ENCODE measurements at places on chromosomes 1 and 21.

GRCh38 chr1:31180338-31180737, 59.3 kb downstream of the NKAIN1 start:
- no peak for DNase-seq

- no peak for DNase-seq
Measured at GRCh38 chr1:19926296-19927129, 3.1 kb upstream of the PLA2G2E start.

DNA sequence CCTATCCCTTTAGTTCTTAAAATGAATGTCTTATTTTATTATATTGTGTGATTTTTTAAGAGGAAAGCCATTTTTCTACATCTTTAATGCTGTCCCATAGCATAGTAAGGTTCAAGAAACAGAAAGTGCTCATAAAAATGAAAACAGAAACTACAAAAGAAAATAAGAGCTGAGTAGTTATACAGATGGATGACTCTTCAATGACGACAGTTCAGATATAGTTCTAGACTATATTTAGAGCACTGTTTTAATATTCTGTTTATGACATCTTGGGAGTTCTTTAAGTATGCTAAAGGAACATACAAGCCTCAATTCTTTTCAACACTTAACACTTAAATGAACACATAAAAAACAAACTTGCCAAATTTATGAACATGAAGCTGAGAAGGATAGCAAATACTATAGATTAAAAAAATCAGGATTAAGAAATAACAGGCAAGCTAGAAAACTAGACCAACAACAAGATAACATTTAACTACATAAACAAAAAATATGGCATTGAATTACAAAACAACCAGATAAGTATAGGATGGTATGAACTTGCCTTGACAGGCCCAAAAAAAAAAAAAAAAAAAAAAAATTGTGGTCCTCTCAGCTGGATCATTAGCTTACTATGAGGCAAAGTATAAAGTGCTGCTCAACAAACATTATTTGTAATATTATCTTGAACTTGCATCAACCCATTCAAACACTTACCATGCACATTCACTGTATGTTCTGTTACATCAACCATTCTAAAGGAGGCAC, 87.9 kb downstream of the ZZZ3 start:
- DNase-seq, result no peak

GRCh38 chr1:33298623-33299277, 22.1 kb downstream of the A3GALT2 start:
- DNase-seq, result peak; percentile 30

DNA sequence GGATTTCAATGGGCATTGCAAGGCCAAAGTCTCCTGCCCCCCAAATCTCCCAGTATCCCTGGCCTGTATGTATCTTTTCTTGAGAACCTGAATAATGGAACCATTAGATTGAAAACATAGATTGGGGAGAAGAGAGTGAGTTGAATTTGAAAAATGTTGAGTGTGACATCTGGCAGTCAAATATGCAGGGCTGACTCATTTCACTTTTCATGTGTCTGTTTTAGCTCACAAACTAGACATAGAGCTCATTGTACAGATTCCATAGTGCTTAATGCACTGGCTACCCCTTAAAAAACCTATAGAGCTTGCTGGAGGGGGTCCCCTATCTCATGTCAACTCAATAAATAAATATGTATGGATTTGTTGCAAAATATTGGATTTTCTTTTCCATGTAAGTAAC, 30.8 kb downstream of the DDR2 start:
- DNase-seq, result no peak

GRCh38 chr1:153488731-153489130, 28.3 kb upstream of the S100A7 start:
- no peak for DNase-seq

- no peak for DNase-seq
Measured at GRCh38 chr1:61055110-61055614, 27.2 kb upstream of the NFIA start.

- peak; percentile 81 for DNase-seq
Measured at GRCh38 chr1:155244368-155245162, 10.7 kb downstream of the ENTREP3 start.

DNA sequence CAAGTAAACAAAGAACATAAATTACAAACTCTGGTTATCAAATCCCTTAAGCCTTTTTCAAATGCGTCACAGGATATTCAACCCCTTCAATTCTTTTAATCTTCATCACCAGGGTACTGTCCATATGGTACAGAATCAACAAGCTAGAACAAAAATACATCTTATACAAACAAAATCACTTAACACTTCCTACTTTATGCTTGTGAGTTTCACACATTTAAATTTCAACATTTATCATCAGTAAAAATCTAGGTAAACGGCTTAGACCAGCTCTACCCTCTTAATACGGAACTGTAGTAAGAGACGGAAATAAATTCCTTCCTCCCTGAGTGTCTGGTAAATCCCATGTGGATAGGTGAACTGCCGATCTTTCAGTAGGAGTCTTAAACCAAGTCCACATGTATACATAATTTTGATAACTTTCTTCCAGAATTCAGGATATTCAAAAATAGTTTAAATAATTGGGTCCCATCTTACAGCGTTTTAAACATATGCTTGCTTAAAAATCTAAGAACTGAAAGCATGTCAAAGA, 1.0 kb downstream of the CCDC181 start:
- DNase-seq, result no peak

GRCh38 chr1:67771749-67772148, 61.5 kb downstream of the GNG12 start:
- no peak for DNase-seq

DNA sequence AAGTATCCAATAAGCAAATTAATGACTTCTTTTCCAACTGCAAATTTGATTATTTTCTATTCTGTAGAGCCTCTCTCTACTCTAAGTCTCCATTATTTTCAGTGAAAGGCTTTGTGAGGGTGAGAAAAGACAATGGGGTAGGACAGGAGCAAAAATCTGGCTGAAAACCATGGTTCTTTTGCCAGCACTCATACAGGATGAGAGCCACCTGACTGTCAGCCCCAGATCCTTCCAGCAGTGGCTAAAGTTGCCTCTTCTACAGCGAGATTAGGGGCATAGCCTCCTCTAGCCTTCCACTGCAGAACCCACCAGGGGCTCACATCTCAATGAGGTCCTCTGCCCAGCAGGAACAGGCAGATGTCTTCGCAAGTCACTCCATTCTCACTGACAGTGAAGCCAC, 23.7 kb downstream of the NMNAT2 start:
- no peak for DNase-seq

GRCh38 chr1:108856994-108857393, at the start of gene AKNAD1:
AKNAD1 (minus strand) TSS chr1:108857094; CDS start chr1:108852664, 4,430 bp downstream.
- DNase-seq, result no peak

GRCh38 chr1:5881526-5882222, 110.6 kb downstream of the NPHP4 start:
- DNase-seq, result no peak
